Esophagus (tissue), 2 donors: ENCODE measurements at places on chromosomes 12 and 14. TPM values are rescaled to one million over a fixed set of nuclear protein-coding genes. Genes with fewer than 3 reads are reported as not detected.

The PPM1H gene
- polyA plus RNA-seq = 0.04 TPM

The STYK1 gene
- polyA plus RNA-seq = 5.4 TPM

The KDM5A gene
- 6.6 TPM for polyA plus RNA-seq

The SMCO3 gene
- polyA plus RNA-seq = 0.01 TPM

The SIX6 gene
- not detected for polyA plus RNA-seq

The GRIN2B gene
- polyA plus RNA-seq = not detected

The APAF1 gene
- 3.5 TPM for polyA plus RNA-seq

The SCN8A gene
- 0.09 TPM for polyA plus RNA-seq

The DPPA3 gene
- polyA plus RNA-seq = not detected

The DERA gene
- 37.2 TPM for polyA plus RNA-seq

The IL31 gene
- polyA plus RNA-seq = not detected
